ENCODE measurements at places on chromosomes 4 and X.
A peak's percentile ranks its signal among the peaks of the same experiment; 100 is the strongest.

GRCh38 chr4:115213716-115214115 is 100.3 kb upstream of the NDST4 start:
- DNase-seq: no peak

- DNase-seq: no peak
These were observed 403.9 kb upstream of the RPS6KA3 start for GRCh38 chrX:20670611-20671010.

- no peak for DNase-seq
These were observed 1630.0 kb downstream of the STIM2 start for GRCh38 chr4:28490669-28491068.

GRCh38 chrX:19188566-19188965 is 66.3 kb upstream of the ADGRG2 start:
- DNase-seq: no peak

GRCh38 chrX:53714580-53715345 is 28.2 kb upstream of the HUWE1 start:
- DNase-seq: peak; percentile 71

- DNase-seq: peak; percentile 32
These were observed 32.3 kb upstream of the IRF2 start for GRCh38 chr4:184506527-184507121.

DNA sequence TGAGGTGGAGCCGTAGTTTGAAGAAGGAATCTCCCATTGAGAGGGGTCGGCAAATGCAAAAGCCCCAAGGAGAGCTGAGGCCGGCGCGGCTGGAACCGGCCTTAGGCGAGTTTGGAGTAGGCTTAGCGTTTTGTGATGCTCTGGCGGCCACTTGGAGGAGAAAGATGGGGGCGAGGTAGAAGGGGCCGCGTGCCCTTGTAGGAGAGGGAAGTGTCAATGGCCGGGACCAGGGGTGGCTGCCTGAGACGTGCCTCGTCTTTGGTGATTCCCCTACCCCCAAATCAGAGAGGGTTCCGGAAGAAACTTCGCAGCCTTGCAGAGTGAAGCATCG is 11.7 kb downstream of the MSX1 start:
- DNase-seq: no peak

GRCh38 chr4:21806991-21807390 is 141.6 kb downstream of the KCNIP4 start:
- DNase-seq: no peak

DNA sequence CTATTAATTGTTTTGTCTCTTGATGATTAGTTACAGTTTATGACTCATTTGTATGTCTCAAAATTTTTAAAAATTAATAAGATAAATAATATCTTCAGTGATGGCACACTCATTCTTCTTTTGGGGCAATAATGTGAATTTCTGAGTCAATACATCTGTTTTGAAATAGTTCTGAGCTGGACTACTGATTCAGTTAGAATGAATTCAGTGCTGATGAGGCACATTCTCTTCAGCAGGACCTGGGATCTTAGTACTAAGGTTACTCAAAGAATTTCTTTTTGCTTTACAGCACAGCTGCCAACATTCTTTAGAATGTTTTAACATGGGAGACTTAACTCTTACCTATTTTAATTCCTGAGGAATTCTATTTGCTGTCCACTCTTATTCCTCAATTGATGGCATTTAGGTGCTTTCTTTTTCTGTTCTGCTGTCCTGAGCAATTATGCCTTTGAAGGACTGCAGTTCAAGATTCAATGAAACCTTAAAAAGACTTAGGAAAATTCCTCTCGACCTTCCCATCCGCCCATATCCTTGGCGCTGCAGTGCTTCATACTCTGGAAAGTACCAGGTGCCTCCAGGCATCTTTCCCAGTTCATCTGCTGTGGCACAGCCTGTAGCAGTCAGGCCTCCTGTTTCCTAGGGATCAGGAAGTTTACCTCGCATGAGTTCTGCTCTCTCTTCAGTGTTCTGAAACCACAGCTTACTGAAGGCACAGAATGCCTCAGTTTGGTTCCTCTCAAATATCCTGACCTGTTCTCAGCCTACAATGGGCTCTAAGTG is 213.7 kb downstream of the FSTL5 start:
- DNase-seq: no peak

GRCh38 chr4:82839624-82840023 is 41.0 kb upstream of the SCD5 start:
- DNase-seq: no peak

DNA sequence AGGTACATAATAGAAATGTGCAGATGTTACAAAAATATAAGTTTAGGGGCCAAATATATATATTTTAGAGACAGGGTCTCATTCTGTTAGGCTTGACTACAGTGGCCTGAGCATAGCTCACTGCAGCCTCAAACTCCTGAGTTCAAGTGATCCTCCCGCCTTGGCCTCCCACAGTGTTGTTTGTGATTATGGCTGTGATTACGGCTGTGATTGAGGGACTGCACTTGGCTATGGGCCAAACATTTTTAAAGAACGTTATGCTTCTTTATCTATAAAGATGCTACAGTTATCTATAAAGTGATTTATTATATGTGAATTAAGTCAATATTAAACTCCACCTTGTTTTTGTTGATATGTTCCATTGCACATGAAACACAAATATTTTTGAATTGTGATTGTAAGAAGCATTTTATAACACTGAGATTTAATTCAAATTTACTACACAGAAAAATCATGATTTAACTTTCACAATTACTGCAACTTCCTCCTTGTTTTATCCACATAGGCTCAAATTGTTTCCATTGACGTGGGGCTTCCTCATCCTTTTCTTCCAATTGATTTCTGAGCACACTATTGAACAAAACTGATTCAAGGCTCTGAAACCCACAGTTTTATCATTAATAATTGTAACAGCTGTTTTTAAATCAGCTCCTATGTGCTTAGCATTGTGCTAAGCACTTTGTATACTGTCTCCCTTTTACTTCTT is 68.4 kb upstream of the BMPR1B start:
- DNase-seq: no peak

GRCh38 chrX:65985922-65986588 is 53.8 kb downstream of the VSIG4 start:
- peak; percentile 66 for DNase-seq

- DNase-seq: no peak
These were observed 133.3 kb downstream of the MAML3 start for GRCh38 chr4:140020457-140021361.

- DNase-seq: no peak
These were observed 47.8 kb downstream of the HTT-AS start for GRCh38 chr4:3026540-3026939.

- DNase-seq: no peak
These were observed 71.6 kb upstream of the KCNIP4 start for GRCh38 chr4:22020129-22020528.

DNA sequence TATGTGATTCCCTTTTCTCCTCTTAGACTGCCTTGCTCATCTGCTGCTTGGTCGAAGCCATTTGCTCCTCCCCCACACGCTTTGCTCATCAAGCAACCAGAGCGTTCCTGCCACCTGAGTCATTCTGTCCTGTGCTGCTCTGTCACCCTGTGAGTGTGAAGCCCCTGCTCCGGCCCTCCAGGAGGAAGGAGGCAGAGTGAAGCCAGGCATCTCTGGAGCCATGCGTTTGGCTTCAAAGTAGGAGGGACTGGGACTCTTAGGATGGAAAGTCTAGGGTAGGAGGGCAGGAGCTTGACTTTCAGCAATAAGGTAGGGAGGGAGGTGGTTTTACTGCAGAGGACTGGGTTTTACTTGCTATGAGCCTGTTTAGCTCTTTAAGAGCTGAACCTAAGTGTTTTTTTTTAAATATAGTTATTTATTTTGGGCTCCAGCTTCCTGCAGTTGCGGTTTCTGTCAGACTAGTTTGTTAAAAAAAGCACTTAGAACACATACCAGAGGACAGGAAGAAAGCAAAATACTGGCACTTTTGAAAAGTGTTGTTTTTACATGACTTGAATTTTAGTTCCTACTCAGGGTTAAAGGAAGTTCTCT is 63.6 kb downstream of the SPINK2 start:
- DNase-seq: peak; percentile 85

DNA sequence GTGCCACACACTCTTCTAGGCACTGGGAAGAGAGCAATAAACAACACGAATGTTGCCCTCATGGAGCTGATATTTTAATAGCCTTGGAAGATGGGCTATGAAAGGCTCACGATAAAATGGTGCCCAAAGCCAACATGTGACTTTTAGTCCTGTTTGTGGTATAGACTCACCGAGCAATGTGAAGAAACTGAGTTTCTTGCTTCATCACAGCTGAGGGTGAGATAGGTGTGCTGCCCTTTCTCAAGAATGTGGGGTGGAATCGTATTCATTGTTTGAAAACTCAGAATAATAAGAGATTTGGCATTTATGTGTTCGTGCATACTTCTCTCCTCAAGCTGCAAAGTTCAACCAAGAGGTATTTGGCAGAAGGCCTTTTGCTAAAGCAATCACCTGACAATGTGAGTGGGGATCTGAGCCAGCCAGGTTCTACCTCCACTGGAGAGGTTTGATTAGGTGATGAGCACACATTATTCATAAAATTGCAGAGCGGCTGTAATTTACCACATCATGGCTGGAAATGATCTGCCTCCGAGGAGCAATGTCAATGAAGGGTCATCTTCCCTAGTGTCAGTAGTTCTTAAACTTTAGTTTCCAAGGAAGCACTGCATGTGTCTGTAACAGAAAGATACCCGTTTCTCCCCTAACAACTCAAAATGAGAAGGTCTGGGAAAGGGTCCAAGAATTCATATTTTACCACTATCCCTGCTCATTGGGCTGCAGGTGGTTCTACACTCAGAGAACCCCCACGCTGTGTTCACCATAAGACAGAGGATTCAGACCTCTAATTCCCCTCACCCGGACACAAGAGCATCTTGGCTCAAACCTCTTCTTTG is 41.9 kb upstream of the CBR4 start:
- no peak for DNase-seq

DNA sequence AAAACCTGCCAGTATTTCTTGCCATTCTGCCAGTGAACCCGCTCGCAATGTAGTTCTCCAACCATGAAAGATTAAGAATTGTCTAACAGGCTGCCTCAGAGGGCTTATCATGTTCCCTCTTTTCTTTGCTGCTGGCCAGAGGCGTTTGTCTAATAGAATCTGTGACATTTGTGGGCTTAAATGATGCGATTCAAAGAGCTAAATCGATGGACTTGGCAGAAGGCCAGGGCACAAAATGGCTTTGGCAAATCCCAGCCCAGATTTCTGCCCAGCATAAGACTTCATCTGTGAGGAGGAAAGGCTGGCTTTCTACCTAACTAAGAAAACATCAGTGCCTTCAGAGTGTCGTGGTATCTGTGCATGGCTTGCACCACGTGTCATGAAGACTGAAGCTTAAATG is 79.9 kb downstream of the TRPC5OS start:
- DNase-seq: no peak

GRCh38 chrX:98448524-98448923 is 1564.8 kb downstream of the RPA4 start:
- DNase-seq: no peak

DNA sequence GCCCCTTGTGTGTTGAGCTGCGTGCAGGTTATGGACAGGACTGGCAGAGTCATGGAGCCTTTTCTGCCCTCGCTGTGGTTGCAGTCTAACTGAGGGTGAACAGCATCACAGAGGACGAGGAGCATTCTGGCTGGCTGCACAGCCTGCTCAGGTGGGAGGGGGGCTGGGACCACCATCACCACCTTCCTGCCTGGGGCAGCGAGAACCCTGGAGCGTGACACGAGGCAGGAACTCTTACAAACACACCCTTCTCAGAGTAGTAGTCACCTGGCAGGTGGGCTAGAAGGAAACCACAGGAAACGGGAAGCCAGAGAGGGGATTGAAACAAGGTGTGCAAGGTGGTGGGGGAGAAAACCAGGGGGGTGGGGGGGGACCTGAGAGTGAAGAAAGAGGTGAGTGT is 25.6 kb downstream of the TKTL1 start:
- DNase-seq: no peak

DNA sequence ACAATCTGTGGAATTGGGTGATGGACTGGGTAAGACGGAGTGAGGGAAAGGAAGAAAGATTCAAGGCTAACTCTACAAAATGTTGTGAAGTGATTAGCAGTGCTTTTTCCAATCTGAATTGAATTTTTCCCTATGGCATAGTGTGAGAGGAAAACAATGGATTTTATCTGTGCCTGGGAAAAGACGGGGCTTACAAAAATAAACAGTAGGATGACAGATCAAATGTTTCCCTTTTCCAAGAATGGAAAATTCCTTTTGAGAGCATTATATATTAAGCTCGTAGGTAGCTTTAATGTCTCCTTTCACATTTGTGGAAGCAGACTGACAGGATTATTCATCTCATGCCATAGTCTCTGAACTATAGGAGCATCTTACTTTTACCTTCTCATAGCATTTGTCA is 27.8 kb downstream of the ATP11C start:
- no peak for DNase-seq

DNA sequence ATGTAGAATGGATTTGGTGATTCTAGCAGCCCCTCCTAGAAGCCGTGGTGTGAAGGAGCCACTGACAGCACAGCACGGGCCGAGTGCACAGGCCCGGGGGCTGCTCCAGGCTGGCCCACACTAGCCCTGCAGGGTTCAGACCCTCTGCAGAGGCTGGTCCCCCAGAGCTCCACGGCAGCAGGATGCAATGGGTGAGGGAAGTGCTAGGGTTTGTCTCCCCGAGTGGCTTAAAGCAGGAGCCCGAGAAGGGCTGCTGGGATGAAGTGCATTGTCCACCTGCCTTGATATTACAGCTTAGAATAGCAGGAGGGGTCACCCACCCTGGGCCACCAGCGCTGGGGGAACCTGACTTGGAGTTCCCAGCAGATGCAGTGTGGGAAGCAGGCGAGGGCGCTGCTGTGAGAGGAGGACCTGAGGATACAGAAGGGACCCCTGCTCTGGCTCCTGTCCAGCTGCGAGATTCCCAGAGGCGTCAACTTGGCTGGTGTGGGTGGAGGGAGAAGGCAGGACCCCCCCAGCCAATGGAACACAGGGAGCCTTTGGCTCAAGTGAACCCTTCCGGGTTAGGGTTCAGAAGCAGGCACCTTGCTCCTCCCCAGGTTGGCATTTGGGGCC is 30.0 kb downstream of the WDR1 start:
- DNase-seq: no peak

DNA sequence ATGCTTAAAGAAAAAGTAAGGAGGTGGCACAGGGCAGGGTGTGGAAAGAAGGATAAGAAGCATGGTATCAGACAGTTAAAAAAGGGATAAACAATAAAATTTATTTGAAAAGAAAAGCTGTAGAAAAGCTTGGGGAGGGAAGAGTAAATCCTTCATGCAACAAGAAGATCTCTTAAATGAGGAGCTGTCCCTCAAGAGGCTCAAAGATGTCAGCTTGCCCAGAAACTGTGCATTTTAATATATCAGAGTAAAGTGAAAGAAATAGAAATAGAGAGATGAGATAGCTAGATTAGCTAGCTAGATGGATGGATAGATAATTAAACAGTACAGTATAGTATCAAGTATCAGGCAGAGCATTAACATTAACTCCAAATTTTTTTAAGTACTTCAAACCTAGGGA is 170.3 kb downstream of the LDB2 start:
- no peak for DNase-seq

DNA sequence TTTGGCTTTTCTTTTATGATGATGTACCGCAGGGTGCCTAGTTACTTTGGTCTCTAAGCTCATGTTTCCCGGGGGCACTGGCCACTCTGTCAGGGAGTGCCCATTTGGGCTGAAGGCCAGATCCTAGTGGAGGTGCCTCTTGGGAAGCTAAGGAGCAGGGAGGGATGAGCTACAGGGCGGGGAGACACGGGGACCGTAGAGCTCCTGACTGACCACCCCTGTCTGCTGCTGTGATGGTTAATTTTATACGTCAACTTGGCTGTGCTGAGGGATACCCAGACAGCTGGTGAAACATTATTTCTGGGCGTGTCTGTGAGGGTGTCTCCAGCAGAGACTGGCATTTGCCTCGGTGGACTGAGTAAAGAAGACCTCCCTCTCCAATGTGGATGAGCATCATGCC is 24.9 kb upstream of the CLDN24 start:
- no peak for DNase-seq

- no peak for DNase-seq
These were observed 1002.0 kb upstream of the PCDH7 start for GRCh38 chr4:29718136-29718535.

Data from stimulated activated CD4-positive, alpha-beta T cell treated with anti-CD3 and anti-CD28 coated beads, Interleukin-4, amount 100 ng/mL, for 24 hours (primary cell).